ENCODE measurements at places on chromosomes 2 and 18.

DNA sequence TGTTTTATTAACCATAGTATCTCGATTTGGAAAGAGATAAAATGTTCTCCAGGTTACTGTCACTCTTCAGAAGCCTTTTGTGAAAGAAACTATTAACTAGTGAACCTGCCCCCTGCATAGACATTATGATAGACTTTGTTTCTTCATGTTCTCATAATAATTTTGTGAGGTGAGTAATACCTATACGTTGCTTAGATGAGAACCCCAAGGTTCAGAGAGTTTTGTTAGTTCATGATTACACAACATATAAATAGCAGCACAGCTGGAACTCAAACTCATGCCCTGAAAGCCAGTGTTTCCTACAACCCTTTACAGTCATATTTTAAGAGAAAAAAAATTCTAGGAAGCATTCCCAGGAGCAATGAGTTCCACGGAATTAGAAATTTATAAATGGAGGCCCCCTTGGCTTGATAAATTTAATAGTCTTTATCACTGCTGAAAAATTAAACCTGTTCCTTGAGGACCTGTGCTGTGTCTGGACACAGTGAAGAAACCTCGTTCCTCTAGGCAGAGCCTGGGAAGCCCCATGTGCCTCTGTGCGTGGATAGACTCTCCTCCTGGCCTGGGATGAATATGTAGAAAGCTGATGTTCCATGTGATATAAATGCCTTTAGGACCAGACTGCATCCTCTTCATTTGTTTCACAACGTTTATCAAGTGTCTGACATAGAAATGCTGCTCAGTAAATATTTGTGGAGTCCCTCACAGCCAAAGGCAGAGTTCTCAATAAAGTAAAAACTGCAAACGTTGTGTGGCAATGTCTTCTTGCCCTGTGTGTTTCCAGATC is 1257.0 kb upstream of the GYPC start:
- DNase-seq = no peak

DNA sequence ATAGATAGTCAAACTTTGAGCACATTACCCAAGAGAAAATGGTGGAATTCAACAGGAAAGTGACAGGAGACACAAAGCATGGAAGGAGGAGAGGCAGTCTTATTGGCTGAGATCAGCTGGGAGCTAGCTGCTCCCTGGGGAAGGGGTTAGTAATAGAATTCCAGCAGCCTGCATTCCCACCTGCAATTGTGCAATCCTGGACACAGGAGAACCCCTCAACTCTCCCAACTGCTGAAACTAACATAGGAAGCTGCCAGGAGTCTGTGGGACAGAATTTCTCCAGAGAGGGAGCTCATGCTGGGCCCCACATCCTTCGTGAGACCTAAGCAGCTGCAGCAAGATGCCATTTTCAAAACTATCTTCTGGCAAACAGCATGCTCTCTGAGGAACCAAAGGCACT is 69.8 kb upstream of the ACVR1C start:
- no peak for DNase-seq

DNA sequence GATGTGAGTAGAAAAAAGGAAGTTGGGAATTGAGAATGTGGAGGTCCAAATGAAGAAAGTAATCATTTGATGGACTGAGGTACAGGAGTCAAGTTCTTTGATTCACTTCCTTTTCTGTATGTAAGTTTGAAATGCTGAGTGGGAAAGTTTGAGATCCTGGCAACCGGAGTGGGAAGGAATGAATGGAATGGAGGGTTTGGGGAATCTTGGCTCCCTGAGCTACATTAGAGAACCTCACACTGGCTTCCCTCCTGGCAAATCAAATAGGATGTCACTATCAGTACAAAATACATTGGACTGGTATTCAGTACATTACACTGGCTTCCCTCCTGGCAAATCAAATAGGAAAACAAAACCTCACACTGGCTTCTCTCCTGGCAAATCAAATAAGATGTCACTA is 9.8 kb upstream of the RNF138 start:
- DNase-seq = no peak

DNA sequence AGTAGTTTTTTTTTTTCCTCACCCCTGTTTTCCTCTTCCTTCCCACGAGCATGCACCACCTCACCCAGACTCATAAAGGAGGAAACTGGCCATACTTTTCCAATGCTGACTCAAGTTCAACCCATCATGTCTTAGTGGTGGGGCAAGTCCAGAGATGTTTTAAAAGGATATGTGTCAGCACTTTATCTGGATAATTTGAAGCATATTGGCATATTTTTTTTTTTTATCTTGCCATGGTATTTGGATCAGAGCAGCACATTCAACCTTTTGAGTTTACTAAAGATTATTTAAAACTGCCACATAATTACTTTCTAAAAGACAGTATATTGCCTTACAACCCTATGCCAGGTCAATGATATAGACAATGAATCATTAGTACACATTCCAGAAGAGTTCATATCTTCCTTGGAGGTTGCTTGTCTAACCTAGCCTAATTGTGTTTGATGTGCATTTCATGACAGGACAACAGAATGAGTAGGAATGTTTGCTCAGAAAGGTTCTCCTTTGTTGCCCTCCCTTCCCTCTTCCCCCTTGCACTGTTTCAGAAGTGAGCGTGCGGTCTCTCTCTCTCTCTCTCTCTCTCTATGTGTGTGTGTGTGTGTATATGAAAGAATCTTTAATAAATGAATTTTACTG is 950.7 kb upstream of the FAM98A start:
- DNase-seq = no peak

GRCh38 chr18:37476182-37476581 is 89.4 kb downstream of the CELF4 start:
- DNase-seq = no peak

DNA sequence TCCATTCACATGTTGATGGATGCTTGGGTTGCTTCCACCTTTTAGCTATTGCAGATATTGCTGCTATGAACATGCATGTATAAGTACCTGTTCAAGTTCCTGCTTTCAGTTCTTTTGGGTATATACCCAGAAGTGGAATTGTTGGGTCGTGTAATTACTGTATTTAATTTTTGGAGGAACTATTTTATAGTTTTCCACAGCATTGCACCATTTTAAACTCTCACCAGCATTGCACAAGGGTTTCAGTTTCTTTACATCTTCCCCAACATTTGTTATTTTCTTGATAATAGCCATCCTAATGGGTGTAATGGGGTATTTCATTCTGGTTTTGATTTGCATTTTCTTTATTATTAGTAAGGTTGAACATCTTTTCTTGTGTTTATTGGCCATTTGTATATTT is 16.0 kb downstream of the ACTR3 start:
- no peak for DNase-seq

DNA sequence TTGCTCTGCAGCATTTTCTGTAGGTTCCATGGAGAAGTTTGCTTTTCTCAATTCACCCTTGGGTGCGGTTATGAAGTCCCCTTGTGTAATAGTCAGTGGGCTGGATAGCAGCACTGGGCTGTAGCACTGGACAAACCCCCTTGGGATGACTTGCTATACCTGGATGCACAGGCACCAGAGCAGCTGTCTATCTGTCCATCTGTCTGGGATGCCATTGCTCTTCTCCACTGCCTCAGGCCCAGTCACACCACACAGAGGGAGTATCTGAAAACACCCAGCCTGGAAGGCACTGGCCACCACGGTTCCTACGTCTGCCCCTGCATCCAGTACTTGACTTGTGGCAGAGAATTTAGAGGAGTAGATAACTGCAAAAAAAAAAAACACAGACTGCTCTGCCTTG is 254.5 kb downstream of the TFCP2L1 start:
- no peak for DNase-seq

- DNase-seq = no peak
Observed at GRCh38 chr2:145325485-145325884, 805.6 kb upstream of the ZEB2 start.

- DNase-seq = no peak
Observed at GRCh38 chr18:31710826-31711225, 26.4 kb upstream of the B4GALT6 start.

DNA sequence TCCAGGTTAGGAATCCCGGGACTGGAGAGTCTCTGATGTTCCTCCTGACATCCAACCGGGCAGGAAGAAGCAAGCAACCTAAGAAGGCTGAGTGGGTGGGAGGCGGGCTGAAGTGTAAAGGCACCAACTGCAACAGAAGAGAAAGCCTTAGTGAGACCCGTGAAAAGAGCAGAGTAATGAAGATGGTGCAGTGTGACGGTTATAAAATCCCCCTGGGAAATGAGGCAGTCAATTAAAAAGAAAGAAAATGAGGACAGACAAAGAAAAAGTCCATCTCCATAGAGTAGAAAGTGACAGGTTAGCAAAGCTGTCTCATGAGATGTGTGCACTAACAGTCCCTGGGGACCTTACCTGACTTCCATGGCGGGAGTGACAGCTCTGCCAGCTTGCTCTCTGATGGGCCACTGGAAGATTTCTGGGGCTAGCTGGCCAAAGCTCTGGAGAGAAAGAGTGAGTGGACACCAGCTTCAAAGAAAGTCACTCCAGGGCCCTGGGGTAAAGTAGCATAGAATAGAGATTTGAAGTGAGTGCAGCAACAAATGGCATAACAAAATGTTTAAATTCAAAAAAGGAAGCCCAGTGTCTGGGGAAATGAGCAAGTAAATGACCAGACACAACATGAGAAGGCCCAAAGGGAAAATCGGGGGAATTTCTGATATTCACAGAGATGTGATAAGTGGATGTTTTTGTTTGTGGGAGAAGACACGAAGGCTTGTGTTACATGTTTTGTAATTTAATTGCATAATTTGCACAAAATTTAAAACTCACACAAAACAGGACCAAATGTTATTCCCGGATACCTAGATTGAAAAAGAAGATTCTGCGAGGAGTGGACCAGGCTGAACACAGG is 44.1 kb upstream of the IGFBP2 start:
- no peak for DNase-seq

DNA sequence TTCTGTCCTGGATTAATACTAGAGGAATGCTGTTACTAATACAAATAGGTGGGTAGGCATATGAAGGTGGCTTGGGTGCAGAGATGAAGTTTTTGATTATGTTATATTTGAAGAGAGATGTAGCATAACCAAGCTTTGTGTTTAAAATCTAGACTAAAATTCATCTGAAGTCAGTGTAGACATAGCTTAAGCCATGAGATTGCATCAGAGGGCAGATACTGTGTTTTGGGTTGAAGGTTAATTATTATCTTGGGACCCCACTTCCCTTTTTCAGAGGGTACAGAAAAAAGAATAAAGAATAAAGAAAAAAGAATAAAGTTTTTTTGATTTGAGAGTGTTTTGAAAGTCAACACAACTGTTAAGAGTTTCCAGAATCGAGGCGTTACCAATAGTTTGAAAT is 13.0 kb downstream of the PPM1B start:
- DNase-seq = no peak

GRCh38 chr18:25974630-25975077 is 115.8 kb downstream of the SS18 start:
- no peak for DNase-seq

DNA sequence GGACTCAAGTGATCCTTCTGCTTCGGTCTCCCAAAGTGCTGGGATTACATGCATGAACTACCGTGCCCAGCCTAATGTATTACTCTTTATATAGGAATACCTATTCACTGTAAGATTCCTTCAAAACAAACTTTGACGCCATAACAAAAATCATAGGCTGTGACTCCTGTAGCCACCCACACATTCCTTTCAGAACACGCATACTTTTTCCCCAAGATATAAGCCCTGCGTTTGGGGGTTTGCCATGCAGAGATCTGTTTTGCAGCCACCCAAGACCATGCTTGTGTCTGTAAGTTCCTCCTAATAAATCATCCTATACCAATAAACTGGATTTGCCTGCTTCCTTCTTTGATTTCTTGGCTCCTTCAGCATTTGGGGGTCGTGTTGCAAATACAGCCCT is 46.0 kb upstream of the STON1 start:
- DNase-seq = no peak

DNA sequence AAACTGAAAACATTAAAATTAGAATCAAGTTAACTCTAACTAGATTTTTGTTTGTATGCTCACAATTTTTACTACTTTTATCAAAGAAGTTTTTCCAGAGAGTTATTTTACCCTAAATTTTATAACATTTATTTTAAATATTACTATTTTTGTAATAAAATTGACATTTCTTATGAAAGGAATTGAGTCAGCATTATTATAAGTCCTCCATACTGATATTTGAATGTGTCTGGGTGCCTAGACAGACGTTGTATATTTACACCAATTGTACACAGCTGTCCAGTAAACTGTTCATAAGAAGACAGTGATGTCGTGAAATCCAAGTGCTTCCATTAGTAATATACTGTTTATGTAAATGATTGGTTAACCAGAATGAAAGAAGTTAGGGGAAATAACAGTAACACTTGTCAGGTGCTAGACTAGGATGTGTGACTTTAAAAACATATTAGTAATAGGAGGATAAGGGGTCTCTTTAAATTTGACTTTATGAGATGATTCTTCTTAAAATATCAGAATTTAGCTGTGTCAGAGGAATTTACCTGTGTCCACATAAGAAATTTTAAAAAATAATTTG is 73.7 kb downstream of the TANK start:
- DNase-seq = no peak

GRCh38 chr2:231051116-231051515 is 5.6 kb upstream of the PSMD1 start:
- DNase-seq = no peak

GRCh38 chr2:113854970-113855740 is 34.7 kb upstream of the ACTR3 start:
- no peak for DNase-seq

DNA sequence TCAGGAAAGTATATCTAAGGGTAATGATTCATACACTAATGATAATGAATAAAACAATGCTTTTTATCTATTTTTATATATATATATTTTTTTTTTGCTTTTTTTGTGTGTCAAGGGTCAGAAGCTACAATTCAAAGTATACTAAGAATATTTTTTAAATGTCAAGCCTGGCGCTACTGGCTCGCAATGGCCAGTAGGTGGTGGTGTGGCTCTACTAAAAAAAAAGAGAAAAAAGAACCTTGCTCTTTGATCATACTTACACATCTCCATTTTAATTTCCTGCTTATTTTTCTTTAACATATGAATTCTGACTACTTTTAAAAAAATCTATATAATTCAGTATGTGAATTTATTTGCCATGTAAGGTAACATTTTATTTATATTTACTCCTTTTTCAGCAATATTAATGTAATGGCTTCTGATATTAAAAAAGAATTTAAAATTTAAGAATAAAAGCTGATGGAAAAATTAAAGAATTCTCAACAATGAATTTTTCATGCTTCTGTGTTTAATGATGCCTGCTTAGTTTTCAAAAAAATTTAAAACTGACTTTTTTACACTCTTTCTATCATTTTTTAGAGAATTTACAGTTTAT is 232.9 kb downstream of the GULP1 start:
- DNase-seq = no peak

- DNase-seq = peak; percentile 45
Observed at GRCh38 chr2:118841828-118842461, 5.5 kb downstream of the EN1 start.

DNA sequence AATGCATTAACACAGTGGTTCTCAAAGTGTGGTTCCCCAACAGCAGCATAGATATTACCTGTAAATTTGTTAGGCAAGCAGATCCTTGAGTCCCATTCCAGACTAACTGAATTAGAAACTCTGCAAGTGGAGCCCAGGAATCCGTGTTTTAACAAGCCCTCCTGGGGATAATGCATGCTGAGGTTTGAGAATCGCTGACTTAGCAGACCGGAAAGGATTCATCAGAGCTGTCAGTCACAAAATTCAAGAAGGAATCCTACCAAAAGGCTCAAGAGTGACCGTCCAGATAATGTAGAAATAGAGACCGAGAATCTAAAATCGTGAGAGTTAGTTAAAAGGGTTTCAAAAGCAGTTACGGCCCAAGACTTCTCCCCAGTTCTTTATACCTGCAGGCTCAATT is 66.9 kb downstream of the LOXHD1 start:
- no peak for DNase-seq
